ENCODE measurements at places on chromosomes 2 and 18. TPM values are rescaled to one million over a fixed set of nuclear protein-coding genes. Genes with fewer than 3 reads are reported as not detected.

POLR1A gene
- total RNA-seq: 9.2 TPM

SCTR gene
- not detected for total RNA-seq

HNMT gene
- 139 TPM for total RNA-seq

YPEL5 gene
- total RNA-seq: 159 TPM

NAPG gene
- total RNA-seq: 30.8 TPM

DSC3 gene
- total RNA-seq: under 0.01 TPM

FASTKD1 gene
- total RNA-seq: 19.3 TPM

GALM gene
- total RNA-seq: 39.5 TPM

FAM237A gene
- not detected for total RNA-seq

PROM2 gene
- total RNA-seq: 0.26 TPM

- DNase-seq: no peak
Observed at GRCh38 chr2:186980787-186981550, 132.0 kb upstream of the ZSWIM2 start.

DNA sequence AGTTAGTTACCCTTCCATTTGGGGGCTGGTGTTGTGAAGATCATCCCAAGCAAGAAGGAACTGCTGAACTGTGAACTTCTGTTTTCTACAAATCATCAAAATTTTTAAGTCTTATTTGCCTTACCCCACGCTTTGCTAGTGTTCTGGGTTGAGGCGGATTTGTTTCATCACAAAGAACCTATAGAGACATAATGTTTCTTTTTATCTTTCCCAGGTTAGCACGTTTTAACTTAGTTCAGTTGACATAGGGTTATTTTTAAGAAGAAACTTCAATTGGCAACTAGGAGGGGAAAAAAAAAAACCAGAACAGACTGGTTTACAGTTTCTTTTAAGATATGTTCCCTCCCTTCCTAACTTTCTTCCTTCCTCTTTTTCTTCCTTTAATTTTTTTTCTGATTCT is 31.1 kb upstream of the CERS6 start:
- DNase-seq: no peak

- DNase-seq: no peak
Observed at GRCh38 chr2:57550912-57551311, 495.7 kb upstream of the VRK2 start.

DNA sequence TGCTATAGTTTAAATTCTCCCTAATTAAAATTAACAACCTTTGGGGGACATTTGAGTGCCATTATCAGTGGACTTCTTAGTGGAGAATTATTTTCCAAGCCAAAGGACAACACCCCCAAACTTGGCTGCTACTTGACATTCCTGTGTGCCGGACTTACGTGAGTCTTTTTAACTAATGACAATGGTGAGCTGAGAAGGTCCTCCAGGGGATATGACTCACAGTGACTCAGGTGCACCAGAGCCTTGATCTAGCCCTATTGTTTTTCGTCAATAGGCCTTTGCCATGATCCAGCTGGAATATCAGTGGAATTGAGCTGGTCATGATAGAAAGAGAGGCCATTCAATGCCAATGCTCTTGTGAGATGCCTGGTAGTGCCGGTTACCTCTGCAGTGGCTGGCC is 118.1 kb upstream of the CXCR4 start:
- DNase-seq: peak; percentile 14

DNA sequence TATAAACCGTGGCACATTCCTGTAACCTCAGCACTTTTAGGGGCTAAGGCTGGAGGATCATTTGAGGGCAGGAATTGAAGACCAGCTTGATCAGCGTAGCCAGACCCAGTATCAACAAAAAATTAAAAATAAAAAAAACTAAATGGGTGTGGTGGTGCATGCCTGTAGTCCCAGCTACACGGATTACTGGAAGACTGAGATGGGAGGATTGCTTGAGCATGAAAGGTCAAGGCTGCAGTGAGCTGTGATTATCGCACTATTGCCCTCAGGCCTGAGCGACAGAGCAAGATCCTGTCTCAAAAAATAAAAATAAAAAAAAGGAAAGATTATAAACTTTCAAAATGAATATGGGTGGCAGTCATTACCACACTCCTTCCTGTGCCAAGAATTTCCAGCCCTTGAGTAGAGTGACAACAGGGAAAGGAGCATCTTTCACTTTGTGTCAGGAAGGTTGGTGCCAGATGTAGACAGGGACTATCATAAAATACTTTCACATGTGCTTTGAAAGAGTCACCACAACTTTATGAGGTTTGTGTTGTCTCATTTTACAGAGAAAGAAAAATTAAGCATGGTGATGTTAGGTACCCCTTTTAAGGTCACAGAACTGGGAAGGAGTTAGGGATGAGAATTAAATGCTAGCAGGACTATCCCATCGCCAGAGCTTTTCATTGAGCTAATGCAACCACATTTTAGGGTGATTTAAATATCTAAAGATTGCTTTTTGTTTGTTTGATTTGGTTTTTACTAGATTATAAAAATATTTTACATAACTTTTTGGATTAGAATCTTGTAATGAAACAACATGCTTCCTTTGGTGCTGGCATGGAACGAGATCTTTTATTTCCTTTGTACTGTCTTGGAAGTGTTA is 1617.4 kb upstream of the ACVR2A start:
- no peak for DNase-seq

DNA sequence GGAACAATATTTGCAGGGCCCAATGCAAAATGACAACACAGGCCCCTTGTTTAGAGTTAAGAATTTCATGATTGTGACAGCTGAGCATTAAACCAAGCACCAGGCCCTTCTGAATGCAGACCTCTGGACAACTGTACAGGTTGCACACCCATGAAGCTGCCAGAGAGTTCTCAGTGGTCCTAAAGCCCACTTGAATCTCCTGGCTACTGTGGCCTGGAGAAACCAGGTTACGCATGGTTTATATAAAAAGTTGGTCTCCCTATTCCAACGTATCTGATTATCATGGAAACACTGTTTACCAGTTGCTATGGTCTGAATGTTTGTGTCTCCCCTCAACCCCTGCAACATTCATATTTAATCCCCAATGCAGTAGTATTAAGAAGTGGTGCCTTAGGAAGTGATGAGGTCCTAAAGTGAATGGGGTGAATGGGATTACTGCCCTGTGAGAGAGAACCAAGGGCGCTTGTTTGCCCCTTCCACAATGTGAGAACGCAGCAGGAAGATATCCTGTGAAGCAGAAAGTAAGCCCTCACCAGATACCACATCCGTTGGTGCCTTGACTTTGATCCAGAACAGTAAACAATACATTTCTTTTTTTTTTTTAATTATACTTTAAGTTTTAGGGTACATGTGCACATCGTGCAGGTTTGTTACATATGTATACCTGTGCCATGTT is 48.0 kb upstream of the ANXA4 start:
- DNase-seq: no peak

DNA sequence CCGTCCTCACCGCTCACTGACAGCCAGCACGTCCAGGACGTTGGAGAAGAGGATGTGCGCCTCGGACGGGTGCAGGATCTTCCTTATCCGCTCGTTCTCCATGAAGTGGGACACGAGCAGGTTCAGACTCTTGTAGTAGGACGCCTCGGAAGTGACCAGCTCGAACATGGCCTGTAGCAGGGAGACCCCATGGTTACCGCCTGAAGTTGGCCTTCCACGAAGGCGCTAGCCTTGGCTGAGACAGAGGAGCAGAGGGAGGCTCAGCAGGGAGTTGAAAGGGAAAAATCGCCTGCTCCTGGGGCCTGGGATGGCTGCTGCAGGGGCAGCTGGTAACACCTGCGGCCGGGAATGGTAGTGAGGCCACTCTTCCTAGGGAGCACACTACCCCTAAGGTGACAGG is 24.7 kb downstream of the SNORC start:
- no peak for DNase-seq

DNA sequence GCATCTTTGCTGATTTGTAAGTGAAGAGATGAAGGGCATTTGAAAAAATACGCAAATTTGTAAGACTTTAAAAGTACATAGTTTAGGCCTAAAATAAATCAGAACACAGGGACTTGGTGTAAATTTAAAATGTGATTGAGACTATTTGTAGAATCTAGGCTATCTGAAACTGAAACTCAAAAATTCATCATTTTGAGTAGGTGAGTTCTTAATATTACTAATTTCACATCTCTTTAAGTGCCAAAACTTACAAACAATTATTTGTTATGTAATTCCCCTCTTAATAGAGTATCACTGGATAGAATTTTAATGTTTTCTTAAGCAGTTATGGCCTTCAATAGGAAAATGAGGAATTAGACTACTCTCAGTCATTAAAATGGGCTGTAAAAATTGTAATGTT is 14.0 kb upstream of the HRH4 start:
- no peak for DNase-seq

DNA sequence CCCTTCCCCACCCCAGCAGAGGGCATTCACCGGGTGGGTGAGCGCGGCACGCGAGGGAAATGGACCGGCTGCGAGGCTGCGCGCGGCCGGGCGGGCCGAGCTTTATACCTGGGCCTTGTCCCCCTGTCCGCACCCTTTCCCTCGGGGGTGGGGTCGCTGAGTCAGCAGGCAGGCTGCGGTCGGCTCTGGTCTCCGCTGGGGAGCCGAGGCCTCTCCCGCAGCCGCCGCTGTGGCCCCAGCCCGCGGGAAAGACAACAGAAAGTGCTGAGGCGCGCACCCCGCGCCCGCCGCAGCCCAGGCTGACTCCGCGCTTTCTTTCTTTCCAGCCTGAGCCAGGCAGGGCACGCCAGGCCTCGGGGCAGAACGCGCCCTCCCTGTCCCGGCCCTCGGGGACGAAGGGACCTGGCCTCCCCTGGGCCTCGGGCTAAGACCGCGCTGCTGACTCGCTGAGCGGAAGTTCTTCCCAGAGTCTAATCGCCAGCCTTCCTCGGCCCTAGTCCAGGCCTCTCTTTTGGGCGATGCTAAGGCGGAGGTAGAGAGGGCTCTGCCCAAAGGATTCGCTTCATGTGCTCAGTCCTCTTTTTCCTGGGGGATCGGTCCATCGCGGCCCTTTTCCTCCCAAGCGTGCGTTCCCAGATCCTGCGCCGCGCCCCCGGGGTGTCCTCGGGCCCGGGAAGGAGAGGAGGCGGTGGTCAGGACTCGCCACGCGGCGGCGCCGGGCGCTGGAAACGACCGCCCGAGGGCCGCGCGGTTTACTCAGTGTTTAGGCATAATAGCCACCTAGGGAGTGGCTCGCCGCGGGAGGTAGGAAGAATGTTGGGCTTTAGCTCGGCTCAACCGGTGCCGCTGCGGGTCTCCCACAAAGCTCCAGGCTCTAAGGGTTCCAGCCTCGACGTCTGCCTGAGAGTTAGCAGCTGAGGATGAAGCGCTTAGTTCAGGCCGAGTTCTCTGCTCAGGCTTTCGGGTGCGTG is at the start of gene CRYBA2:
Gene CRYBA2 (minus strand): TSS at position 78 of the 971 bp plus-strand sequence. CDS start 246 bp downstream, outside the sequence.
- DNase-seq: no peak

DNA sequence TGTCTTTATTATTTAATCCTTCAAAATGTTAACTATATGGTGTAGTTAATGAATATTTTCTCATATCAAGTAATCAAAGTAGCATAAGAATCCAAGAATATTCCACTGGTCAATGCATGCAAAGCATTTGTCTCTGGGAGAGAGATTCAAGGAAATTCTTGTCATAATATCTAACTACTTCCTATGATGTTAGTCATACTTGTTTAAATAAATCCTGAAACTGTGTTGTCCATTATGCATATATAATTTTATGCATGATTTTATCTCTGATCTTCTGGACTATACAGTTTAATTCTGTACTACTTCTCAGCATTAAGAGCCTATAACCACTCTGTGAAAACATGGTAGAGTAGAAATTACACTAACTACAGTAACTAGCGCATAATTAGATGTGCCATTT is 388.3 kb downstream of the NR4A2 start:
- DNase-seq: peak; percentile 23

DNA sequence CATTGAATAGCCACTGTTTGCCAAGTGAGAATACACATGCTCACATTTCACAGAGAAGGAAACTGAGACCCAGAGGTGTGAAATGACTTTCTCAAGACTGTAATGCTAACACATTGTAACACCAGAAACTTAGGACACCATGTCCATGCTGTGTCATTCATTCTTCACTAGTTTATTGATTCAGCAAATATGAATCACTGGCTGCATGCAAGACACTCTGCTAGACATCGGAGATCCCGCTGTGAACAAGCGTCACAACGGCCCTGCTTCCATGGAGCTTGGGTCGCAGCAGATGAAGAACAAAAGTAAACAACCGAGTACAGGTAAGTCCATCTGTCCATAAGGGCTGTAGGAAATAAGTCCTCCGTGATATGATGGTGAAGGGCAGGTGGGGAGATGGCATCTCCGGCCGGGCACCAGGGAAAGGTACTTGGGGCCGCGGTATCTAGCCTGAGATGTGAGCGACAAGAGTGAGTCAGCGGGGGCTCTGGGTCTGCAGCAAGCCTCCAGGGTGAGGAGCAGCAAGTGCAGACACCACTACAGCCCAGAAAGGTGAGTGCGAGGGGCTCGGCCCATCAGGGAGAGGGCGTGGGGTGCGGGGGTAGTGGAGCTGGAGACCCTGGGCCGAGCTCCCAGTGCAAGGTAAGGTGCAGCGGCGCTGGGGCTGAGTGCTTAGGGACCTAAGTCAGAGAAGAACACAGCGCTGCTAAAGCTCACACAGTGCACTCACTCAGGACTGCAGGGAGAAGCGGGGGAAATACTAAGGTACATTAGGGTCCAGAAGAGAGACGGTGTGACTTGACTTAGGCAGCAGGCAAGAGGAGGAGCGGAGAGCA is 391.2 kb downstream of the FBXO15 start:
- no peak for DNase-seq

GRCh38 chr2:46041434-46041833 is 255.8 kb upstream of the EPAS1 start:
- no peak for DNase-seq

GRCh38 chr2:170656669-170657068 is 58.5 kb upstream of the SP5 start:
- no peak for DNase-seq

GRCh38 chr2:231780123-231780908 is 766 bp downstream of the PDE6D start:
- DNase-seq: peak; percentile 14

GRCh38 chr2:201980389-201980821 is 53.2 kb upstream of the FZD7 start:
- no peak for DNase-seq

- DNase-seq: peak; percentile 3
Observed at GRCh38 chr2:208407667-208408066, 1.1 kb downstream of the PTH2R start.

- DNase-seq: no peak
Observed at GRCh38 chr2:73987948-73988700, 3.4 kb downstream of the TET3 start.

DNA sequence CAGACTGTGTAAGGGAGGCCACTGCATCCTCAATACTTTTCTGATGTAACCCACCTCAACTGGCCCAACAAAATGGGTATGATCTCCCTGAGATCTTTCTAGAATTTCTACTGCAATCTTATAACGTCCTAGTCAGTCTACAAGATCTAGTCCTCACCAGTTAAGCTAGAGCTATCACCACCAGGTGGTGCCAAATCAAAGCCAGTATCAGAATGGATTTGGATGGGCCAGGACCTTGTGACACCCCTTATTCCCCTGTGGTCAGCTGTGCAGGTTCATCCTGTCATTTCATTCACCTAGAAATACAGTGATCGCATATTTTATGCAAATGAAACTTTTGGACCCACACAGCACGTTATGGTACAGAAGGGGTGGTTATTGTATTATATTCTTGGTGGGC is 90.3 kb downstream of the OLA1 start:
- no peak for DNase-seq

GRCh38 chr18:48663931-48664847 is 125.4 kb downstream of the CTIF start:
- DNase-seq: peak; percentile 41

- peak; percentile 68 for DNase-seq
Observed at GRCh38 chr2:58606799-58607198, 365.7 kb upstream of the FANCL start.

GRCh38 chr2:19883971-19884720 is 17.6 kb downstream of the TTC32 start:
- no peak for DNase-seq

- DNase-seq: no peak
Observed at GRCh38 chr18:59627414-59627813, 69.8 kb downstream of the CCBE1 start.

GRCh38 chr18:48818329-48819254 is 132.2 kb downstream of the SMAD7 start:
- no peak for DNase-seq
